C1 segment of cervical spinal cord (tissue), 14 donors: ENCODE measurements at places on chromosomes 4 and X.

- no peak for DNase-seq
These were observed 66.9 kb downstream of the PARM1 start for GRCh38 chr4:74999714-75000309.

- DNase-seq: no peak
These were observed 3.5 kb downstream of the ENAM start for GRCh38 chr4:70632028-70632427.

- DNase-seq: no peak
These were observed 87.0 kb downstream of the FHDC1 start for GRCh38 chr4:153023139-153023538.

DNA sequence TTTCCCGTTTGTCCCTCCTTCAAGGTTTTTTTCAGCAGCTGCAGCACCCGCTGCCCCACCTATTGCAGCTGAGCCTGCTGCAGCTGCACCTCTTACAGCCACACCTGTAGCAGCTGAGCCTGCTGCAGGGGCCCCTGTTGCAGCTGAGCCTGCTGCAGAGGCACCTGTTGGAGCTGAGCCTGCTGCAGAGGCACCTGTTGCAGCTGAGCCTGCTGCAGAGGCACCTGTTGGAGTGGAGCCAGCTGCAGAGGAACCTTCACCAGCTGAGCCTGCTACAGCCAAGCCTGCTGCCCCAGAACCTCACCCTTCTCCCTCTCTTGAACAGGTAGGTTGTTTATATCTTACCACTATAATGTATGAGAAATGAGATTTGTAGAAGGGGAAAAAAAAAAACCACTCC lies 4.5 kb downstream of the PRR27 start:
- no peak for DNase-seq

- DNase-seq: peak; percentile 22
These were observed 2.7 kb upstream of the GEMIN8 start for GRCh38 chrX:14032406-14032805.

GRCh38 chr4:55871299-55871800 lies 17.9 kb downstream of the EXOC1 start:
- DNase-seq: no peak
